ENCODE measurements at places on chromosomes 4 and X.

DNA sequence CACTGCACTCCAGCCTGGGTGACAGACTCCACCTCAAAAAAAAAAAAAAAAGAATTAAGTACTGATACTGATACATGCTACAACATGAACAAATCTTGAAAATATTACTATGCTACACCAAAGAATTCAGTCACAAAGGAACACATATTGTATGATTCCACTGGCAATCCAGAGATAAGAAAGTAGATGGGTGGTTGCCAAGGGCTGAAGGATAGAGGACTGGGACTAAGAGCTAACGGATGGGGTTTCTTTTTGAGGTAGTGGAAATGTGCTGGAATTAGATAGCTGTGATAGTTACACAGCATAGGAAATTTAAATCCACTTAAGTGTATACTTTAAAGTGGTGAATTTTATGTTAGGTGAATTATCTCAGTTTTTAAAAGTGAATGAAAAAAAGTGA, 12.5 kb downstream of the ATP11C start:
- no peak for DNase-seq

- DNase-seq, result no peak
Observed at GRCh38 chr4:20416800-20417199, 165.1 kb downstream of the SLIT2 start.

DNA sequence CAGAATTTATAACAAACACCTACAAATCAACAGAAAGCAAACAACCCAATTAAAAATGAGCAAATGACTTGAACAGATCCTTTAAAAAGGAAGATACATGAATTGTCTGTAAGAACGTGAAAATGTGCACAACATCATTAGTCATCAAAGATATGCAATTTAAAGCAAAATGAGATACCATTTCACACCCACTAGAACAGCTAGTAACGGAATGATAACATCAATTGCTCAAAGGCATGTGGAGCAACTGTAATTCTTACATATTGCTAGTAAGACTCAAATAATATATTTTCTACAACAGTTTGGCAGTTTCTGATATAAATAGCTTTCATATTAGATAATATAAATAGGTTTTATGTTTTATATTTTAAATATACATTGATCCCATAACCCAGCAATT, 82.5 kb downstream of the LCORL start:
- DNase-seq, result no peak

GRCh38 chr4:1296324-1297022, 6.8 kb downstream of the MAEA start:
- no peak for DNase-seq
